ENCODE measurements at places on chromosomes 13 and 19.

DNA sequence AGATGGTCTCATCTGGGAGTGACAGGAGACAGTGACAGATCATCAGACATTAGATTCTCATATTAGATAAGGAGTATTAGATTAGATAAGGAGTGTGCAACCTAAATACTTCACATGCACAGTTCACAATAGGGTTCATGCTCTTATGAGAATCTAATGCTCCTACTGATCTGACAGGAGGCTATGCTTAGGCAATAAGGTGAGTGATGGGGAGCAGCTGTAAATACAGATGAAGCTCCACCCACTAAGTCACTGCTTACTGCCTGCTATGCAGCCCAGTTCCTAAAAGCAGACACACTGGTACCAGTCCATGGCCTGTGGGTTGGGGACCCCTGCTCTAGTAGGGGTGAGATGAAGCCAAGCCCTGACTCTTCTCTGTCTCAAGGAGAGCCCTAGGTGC lies 10.0 kb upstream of the IGFL3 start:
- DNase-seq = no peak

GRCh38 chr13:90908792-90909191 lies 438.7 kb upstream of the MIR17HG start:
- no peak for DNase-seq

DNA sequence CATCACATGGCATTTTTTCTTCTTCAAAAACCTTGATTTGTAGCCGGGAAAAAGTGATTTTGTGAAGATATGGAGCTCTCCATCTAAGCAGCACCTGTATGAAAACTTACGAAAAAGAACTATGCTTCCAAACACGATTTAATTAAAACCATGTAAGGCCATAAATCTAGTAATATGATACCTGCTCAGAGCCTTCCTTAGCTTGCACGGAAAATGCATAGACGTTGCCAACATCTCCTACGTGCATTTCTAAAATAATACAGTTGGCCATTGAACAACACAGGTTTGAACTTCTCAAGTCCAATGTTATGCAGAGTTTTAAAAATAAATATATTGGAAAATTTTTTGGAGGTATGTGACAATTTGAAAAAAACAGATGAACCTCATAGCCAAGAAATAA lies 59.1 kb upstream of the RNF113B start:
- no peak for DNase-seq

GRCh38 chr13:104577071-104577815 lies 1511.0 kb upstream of the SLC10A2 start:
- DNase-seq = no peak

- no peak for DNase-seq
Measured at GRCh38 chr13:81051873-81052272, 710.9 kb upstream of the SPRY2 start.

DNA sequence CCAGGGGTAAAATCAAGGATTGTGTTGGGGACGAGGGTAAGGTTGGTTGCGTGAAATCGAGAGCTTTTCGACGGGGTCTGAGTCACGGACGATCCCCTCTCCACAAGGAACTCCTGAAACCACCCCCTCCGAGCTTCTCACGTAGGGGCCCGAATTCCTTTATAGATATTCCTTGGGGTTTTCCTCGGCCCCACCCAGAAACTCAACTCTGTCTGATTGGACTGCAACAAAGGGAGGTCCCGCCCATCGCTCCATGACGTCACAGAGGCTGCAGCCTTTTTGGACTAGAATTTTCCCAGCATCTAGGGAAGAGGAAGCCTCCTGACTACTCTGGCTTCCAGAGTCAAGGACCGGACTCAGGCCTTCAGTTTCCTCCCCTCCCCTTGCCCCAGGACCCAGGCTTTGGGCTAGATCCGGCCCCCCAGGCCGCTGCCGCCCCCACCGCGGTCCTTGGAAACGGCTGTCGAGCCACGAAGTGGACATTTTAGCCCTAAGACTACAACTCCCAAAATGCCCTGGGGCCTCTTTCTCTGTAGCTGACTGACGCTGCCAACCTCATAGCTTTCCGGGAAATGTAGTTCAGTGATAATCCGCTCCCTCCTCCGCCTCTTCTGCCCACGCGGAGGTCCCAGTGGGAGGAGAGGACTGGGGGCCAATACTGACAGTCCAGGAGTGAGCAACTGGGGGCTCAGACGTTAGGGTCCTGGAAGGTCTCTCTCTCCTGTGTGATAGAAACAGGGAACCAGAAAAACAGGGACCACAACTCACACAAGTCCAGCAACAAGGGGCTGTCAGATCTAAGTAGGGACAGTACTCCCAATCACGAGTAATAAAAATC lies at the start of gene IZUMO1:
IZUMO1 (minus strand) TSS at position 172 of the 838 bp plus-strand sequence. CDS start 1,050 bp downstream, outside the sequence.
- DNase-seq = peak; percentile 94

DNA sequence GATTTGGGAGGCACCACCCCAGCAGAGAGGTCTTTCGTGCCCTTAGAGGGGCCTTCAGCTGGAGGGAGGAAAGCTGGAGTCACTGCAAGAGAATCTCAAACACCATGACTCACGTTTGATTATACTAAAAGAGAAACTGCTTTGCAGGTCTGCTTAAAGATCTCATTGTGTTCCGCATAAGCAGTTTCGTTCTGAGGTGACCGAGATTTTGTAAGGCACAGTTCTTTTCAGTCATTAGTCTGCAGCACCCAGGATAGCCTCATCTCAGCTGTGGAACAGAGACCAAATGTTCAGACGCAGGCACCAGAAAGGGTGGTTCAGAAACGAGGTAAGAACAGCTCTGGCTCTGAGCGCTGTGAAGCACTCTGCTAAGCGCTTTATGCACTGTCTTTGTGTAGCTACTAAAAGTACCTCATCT lies 71.2 kb upstream of the GTF3A start:
- no peak for DNase-seq

- no peak for DNase-seq
Measured at GRCh38 chr13:101144808-101145419, 271.4 kb downstream of the NALCN start.

- DNase-seq = no peak
Measured at GRCh38 chr13:94182185-94182761, 297.2 kb downstream of the DCT start.

- DNase-seq = no peak
Measured at GRCh38 chr13:109672545-109672944, 113.8 kb downstream of the IRS2 start.

DNA sequence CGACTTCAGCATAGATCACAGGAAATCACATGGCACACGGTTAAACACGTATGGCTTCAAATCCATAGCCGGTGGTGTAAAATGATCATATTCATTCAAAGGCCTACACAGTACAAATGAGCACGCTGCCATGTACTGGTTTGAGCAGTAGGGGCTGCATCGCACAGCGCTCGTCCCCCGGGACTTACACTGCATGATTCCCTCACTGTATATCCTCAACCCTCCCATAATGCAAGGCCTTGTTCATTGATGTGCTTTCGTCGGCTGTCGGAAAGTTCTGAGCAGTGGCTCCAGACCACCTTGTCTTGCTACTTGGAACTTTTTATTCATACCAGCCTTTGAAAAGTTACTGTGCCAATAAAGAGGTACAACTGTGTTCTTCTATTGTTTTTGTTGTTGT lies 578.2 kb downstream of the MYO16 start:
- DNase-seq = no peak

GRCh38 chr13:35496006-35496405 lies 19.5 kb upstream of the MAB21L1 start:
- DNase-seq = no peak

DNA sequence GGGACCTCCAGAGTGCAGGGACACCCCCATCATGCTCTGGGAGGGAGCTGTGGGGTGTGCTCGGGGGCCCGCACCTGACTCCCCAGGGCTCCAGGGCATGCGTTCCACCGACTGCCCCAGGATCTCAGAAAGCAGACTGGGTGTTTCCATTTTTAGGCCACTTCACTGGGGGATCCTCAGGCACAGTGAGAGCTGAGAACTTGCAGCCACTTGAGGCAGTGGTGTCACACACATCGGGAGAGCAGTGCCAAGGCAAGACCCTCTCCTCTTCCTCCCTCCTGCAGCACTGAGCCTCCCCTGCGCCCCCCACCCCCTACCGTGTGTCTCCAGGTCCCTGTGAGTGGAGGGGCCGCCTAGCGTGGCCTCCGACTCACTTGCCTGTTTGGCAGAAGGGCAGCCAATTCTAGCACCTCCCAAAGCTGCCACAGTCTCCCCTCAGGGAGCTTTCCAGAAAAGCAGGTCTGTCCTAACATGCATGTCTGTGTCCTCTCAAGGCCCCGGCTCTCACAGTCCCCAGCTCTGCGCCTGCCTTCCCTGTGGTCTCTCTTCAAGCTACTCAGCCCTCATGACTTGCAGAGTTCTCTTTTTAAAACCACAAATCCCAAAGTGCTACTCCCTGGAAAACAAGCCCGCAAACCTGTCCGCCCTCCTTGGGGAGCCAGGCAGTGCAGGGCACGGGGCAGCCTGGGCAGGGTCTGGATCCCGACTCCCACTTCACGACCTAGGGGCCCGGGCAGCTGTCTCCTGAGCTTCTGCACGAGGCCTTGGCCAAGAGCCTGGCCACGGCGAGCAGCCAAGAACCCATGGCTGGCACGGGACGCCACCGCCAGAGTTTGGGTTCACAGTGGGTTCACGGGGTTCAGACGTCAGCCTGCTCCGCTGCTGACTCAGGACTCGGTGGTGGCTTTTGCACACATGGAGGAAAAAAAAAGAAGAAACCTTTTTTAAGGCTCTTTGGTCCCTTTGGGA lies 94.1 kb downstream of the STK24 start:
- no peak for DNase-seq

DNA sequence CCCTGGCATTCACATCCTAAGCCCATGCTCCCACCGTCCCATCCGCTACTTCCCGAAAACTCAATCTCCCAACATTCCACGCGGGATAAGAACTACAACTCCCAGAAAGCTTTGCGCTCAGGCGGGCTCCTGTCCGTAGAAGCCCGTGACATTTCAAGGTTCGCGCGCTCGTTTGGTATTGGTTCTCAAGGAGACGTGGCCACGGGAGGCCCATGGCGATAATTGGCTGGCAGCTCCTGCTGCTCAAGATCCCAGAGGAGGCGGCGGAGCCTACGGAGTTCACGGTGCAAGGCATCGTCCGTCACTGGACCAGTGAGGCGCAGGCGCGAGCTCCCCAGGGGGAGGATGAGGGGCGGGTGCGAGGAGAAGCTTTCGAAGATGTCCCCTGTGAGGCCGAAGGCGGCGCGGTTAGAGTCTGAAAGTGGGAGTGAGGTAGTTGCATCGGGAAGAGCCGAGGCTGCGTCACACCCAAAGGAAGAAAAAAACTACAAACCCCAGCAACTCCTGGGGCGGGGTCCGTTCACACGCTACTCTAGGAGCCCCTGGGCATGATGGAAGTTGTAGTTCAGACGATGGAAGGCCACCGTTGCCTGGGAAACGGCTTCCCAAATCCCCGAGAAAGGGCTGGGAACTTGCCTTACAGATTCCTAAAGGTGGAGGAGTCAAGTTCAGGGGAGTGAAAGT lies 1.2 kb upstream of the MAMSTR start:
- DNase-seq = peak; percentile 98

GRCh38 chr13:62906896-62907295 lies 1491.2 kb upstream of the PCDH20 start:
- no peak for DNase-seq

DNA sequence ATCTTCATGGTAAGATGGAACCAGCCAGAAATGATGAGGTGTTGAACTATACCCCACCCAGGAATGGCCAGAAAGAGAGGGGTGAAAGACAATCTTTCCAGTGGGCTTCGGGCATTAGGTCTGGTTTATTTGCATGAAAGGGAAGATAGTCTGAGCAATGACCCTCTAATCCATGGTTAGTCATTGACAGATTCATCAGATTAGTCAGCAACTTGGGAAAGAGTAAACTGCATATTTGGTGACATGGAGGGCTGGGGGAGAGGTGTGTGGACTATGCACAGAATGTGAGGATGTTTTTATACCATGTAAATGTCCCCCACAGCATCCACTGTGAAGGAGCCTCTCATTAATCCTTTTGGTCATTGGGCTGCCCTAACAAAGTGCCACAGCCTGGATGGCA lies 30.1 kb upstream of the USP12 start:
- no peak for DNase-seq

GRCh38 chr19:6376512-6377190 lies 918 bp upstream of the PSPN start:
- DNase-seq = no peak

DNA sequence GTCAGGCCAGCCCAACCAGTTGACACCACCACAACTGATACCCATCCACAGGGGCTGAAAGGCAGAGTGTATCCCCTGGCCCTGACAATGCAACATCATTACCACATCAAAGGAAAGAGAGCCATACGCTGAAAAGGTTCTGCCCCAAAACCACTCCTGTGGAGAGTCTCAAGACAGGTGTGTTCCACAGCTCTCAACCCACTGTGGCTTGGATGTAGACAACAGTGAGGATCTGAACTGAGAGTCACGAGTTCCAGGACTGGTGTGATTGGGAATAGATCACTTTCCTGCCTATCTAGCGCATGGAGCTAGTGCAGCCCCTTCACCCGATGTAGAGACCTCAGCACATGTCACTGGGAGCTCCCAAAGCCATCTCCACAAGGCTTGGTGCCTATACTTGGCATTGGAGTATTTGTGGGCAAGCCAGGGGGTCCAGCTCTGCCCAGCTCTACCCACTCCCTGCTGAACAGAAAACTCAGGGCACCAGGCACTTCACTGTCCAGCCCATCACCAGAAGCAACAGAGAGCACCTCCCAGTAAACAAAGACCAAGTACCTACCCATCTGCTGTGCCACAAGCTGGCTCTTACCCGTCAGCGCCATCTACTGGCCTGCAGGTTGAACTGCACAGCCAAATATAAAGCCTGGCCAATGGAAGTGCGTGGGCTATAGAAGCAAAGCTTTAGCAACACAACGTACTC lies 579.5 kb downstream of the UQCRFS1 start:
- peak; percentile 27 for DNase-seq

Measured in HuH-7 (cell line).